ENCODE measurements at places on chromosomes 12 and 14.

DNA sequence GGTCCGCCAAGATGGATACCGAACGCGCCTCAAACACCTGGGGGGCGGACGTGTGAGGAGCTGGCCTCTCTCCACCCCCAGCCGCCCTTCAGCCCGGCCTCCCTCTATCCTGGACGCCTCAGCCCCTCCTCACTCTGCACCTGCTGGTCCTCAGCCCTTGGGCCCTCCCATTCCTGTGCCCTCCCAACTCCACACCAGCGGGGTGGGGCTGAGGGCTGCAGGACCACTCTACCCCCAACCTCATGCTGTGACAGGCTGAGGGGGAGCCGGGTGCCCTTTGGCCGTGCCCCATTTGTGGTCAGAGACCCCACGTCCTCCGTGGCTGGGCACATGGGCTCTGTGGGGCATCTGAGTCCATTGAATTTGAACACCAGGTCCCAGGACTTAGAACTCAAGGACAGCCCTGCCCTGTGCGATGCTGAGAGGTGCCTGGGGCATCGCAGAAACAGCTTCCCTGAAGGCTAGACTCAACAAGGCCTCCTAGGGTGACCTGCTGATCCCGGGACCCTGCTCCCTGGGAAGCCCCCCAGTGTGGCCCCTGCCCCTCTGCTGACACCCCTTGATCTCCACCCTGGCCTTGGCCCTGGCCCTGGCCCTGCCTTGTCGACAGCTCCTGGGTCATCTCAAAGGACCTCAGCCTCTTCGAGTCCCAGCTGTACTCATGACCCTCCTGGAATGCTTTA, 82.0 kb upstream of the SFSWAP start:
- no peak for DNase-seq

DNA sequence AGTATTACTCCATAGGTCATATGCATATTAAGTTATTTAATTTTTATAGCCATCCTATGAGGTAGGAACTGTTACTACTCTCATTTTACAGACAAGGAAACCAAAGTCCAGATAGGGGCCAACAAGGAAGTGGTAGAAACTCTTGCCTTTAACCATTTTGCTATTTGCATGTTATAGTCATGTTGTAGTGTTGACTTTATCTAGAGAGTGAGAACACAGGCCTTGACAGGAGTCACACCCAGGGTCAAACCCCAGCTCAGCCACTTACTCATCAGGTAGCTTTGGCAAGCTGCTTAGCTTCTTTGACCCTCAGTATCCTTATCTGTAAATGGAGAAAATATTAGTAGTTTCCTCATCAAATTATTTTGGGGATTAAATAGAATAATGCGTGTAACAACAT, 156.2 kb downstream of the CAND1 start:
- no peak for DNase-seq

DNA sequence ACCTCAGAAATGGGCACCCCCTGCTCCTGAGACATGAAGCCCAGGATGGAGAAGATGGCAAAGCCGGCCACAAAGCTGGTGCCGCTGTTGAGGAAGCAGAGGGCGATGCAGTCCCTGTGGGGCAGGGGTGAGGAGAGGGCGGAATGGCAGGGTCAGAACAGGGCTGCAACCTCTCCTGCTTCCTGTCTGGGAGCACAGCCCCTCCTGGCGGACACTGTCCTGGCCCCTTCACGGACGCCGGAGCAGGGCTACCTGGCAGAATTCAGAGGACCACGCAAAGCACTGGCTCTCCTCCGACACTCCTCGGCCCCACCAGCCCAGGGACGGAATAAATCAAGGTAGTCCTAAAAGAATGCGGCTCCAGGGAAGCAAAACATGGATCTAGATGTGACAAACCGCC, 12.4 kb upstream of the SLC6A12 start:
- DNase-seq, result no peak

GRCh38 chr12:57181561-57182155, 34.2 kb upstream of the LRP1-AS start:
- DNase-seq, result no peak

- no peak for DNase-seq
Measured at GRCh38 chr14:92897922-92898565, 24.9 kb upstream of the CHGA start.

Data from erythroblast (primary cell).